Hematopoietic multipotent progenitor cell treated with erythropoietin and hydrocortisone succinate and interleukin-3 and kit ligand, for 6 days (in vitro differentiated cells): ENCODE measurements at places on chromosomes 3 and 15.

- no peak for DNase-seq
Observed at GRCh38 chr3:194183271-194183670, 47.3 kb downstream of the HES1 start.

DNA sequence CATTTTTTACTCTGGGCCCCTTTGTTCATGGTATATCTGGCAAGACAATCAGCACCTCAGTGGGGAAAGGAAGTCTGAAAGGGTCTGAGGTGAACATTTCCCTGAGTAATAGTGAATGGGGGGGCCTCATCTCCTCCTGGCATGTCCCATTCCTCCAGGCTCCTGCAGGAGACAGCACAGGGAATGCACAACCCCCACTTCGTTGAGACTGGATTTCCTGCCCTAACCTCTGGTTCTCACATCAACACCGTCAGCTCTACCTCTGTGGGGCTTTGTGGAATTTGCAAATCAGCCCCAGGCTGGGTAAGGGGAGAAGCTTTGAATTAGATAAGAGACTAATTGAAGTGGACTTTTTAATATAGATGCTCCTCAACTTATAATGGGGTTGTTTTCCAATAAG lies 168.3 kb upstream of the TRIM42 start:
- DNase-seq: no peak

DNA sequence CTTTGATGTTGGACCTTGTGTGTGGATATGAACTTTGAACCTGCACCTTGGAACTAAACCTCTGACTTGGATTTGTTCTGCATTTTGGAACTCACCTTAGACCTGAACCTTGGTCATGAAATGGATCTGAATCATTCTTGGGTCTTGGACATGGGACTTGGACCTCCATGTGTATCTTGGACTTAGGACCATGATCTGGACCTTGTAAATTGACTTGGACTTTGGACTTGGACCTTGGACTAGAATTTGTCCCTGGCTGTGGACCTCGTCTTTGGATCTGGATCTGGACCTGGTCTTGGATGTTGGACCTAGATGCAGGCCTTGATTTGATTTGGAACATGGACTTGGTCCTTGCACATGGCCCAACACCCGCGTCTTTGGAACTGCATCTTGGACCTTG lies 45.4 kb downstream of the ZNF589 start:
- DNase-seq: no peak

DNA sequence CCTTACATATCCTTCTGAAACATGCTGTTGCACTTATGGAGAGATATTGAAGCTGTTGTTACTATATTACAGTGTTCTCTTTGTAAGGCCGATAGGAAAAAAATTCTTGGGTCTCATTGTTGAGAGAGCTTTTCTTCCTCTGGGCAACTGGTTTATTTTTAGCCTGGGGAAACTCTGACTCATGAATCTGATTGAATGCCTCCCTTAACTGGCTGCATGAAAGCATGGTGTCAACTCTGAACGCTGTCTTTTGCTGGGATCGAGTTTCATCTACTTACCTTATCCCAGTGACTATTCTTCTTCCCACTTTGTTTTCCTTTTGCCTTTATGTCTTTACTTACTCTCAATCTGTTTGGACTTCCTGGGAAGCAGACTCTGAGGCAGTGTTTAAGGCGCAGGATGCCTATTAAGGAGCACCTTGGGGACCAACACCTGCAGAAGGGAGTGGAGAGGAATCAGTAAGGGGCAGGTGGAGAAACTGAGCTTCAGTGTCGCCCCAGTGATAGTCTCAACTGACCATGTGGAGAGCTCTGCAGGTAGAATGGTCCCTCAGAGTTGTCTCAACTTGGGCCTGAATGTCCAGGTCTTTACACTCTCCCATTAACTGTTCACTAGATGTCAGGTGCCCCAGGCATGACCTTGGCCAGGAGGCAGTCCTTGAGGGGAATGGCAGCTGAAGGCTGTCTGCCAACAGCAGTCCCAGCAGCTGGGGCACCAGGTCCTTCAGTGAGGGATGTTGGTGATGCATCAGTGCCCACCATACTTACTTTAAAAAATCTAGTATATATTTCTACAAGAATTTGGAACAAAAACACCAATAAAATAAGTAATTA lies 88.9 kb upstream of the CCNL1 start:
- peak; percentile 15 for DNase-seq

DNA sequence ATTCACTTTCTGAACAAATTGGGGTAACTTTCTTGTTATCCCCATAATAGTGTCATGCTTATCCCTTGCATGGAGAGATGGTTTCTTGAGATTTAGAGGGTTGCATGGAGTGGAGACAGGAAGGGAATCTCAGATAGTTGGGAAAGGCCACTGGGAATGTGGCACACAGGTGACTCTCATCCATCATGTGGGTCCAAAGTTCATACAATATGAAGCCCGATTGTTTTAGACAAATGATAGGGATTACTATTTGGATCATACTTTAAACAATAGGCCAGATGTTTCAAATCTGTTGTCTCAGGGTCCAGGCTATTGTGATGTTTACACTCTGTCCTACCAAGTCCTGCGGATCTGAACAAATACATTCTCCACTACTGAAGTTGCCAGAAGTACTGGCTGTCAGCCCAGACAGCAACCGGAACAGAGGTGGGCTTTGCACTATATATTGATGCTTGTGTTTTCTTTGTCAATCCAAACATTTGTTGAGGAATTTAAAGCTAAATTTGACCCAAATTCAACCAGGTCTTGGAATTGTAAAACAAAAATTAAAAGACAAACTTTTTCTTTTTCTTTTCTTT lies 39.2 kb upstream of the NMNAT3 start:
- no peak for DNase-seq
